ENCODE measurements at places on chromosomes 2 and 18. TPM values are rescaled to one million over a fixed set of nuclear protein-coding genes. Genes with fewer than 3 reads are reported as not detected.

DNA sequence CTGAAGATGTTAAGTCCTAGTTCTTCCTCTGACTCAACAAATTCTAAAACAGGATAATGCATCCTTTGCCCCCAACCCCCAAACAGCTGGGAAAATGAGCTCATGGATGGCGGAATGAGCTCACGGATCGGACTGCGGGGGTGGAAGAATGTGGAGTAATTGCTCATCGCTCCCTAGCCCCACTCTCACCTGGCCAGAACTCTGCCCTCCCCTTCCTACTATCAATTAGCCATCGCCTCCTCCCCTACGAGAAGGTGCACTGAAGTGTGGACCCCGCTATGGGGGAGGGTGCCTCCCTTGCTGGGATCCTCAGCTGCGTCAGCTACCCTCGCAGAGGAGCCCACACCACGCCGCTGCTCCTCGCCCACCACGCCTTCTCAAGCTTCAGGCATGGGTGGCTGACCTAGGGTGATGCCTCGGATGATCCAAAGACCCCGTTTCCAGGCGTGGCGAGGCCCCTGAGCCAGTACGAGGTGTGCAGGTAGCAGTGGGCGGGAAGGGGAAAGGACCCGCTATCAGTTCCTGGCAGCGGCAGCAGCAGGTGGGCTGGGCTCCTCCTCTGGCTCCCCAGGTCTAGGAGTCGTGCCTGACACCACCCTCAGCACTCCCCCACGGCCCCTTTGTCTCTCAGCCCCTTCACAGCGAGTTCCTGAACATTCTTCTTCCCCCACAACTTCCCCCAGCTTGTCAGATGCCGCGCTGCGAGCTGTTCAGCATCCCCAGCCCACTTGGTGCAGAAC, 82.1 kb upstream of the POMC start:
- no peak for DNase-seq

- DNase-seq, result no peak
These were observed 43.0 kb downstream of the STAT1 start for GRCh38 chr2:190970873-190971506.

DNA sequence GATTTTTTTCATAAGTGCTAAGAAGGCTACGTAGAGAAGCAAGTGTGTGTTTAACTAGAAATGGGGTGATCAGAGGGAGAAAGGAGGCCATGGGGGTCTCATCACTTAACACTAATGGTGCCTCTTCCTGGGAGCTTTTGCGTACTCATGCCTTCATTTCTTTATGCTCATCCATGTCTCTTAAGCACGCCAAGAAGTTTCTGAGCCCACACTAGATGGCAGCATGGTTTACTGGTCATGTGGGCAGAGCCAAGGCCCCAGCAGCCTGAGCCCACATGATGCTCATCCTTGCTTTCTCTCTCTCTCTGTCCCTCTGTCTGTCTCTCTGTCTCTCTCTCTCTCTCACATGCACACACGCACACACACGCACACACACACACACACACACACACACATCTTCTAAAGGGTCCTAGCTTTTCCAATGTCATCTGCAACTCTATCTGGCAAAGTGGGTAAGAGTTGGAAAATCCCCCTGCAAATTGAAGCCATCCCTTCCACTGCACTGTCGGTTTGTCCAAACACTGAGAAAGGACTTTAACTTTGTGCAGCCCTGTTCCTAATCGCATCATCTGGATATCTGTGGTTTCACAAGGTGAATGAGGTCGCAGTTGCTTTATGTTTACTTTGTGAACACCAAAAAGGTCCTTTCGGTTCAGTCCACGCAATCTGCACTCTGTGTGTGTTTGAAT, 137.1 kb upstream of the CCDC68 start:
- no peak for DNase-seq

- no peak for DNase-seq
These were observed 151.8 kb upstream of the SLC14A2 start for GRCh38 chr18:45463451-45463850.

DNA sequence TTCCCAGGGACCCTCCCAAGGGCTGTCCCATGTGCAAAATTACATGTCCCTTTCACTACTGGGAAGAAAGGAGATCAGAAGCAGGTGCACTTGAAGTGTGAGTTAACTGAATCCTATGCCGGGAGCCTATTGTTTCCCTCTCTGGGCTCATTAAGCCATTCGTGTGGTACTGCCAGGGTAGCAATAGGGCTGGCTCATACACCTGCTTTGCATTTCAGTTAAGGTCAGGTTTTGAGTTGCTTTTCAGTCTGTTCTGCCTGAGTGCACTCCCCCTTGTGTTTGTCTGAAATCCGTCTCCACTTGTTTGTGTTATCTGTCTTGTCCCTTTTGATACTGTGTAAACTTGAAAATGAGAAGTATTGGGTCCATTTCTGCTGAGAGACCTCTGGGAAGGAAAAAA, 1232.6 kb upstream of the NRXN1 start:
- DNase-seq, result no peak

GRCh38 chr2:152114366-152114765, 15.5 kb upstream of the CACNB4 start:
- no peak for DNase-seq

GRCh38 chr18:75790796-75791195, 363.3 kb upstream of the SMIM21 start:
- no peak for DNase-seq

- DNase-seq, result no peak
These were observed 13.2 kb downstream of the SERPINE2 start for GRCh38 chr2:224025874-224026273.

RAB6C gene
- 0.34 TPM for total RNA-seq

RFTN2 gene
- total RNA-seq, result 7.0 TPM
